DMS153 (cell line): ENCODE measurements at places on chromosomes 2 and 18.

GRCh38 chr2:46260305-46260704 is 36.9 kb upstream of the EPAS1 start:
- DNase-seq: no peak

GRCh38 chr2:9993488-9994165 is 42.1 kb downstream of the GRHL1 start:
- no peak for DNase-seq

- no peak for DNase-seq
Measured at GRCh38 chr2:15010346-15010745, 377.8 kb downstream of the LRATD1 start.

DNA sequence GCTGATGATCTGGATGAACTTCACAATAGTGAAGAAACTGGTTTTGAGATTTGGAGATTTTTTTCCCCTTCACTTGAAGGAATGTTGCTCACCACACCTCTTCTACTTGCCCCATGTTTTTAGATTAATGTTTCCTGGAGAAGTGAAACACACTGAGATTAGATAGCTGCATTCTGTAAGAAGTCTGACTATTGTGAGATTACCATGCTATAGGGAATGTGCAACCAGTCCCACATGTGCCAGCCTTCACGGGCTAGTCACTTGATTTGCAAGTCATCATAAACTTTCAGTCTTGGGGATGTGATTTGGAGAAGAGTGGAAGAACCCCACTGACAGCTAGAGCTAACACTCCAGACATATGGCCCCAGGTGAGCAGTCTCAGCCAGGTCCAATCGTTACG is 7.4 kb upstream of the CCNYL1 start:
- DNase-seq: no peak

DNA sequence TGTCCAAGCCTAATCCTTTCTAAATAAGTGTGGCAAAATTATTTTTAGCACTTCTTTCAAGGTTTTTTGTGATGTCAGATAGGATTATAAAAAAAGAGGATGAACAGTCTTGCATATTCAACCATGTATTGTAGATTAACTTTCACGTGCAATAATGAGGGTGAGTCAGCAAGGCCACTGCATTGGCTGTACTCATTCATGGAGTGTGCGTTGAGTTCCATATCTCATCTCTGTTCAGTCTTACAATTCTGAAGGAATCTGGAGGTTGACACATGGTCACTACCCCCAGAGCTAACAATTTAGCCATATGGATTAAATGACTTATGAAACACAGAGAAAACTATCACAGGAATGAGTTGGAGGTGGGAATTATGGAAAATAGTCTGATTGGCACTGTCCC is 810.5 kb downstream of the SLC4A3 start:
- no peak for DNase-seq

DNA sequence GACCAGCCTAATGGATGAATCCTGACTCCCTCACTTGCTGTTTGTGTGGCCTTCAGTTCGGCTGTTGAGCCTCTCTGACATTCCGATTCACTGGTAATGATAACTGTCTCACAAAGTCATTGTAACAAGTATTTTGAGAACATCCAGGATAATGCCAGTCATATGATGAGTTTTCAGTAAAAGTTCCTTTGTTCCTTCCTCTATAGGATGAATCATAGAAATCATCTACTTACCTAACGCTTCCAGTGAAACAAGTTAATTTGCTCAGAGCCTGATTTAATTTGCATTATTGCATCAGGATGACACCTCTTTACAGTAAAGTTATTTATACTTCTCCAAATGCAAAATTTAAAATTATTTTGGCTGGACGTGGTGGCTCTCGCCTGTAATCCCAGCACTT is 32.0 kb downstream of the RAB31 start:
- no peak for DNase-seq

DNA sequence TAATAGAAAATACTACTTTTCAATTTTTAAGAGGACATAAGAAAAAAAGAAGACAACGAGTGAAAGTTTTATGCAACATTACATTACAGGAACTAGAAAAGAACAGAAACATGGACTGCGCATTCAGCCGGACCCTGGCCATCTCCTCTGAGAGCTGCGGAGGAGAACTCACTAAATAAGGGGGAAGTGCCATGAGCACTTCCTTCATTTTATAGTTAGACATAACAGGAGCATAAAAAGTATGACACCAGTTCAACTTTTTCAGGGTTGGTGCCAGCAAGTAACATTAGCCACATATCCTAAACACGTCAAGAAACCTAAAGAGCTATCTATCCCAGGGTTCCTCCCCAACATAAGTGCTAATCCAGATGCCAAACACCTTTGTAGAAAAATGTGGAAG is 78.0 kb upstream of the SERTAD2 start:
- DNase-seq: no peak

GRCh38 chr18:13392029-13392750 is 173.6 kb downstream of the LDLRAD4 start:
- DNase-seq: no peak

DNA sequence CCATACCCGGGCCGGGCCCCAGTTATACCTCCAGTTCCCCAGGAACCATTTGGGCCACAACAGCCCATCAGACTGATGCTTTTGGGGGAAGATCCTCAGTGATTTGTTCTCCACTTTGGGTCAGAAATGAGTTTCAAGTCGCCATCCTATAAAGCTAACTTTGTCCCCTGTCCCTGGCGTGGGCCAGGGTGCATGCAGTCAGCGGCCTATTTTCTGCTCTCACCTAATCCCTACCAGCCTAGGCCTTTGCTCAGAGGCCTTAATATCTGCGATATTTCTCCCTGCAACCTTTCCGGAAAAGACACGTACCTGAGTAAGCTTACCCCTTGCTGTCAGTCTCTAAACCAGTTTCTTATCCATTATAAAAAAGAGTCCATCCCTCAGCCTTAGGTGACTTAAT is 7.2 kb downstream of the DNMT3A start:
- no peak for DNase-seq

- DNase-seq: no peak
Measured at GRCh38 chr2:69524799-69525198, 87.6 kb upstream of the NFU1 start.

GRCh38 chr2:24568551-24568950 is 77.5 kb downstream of the NCOA1 start:
- DNase-seq: no peak

DNA sequence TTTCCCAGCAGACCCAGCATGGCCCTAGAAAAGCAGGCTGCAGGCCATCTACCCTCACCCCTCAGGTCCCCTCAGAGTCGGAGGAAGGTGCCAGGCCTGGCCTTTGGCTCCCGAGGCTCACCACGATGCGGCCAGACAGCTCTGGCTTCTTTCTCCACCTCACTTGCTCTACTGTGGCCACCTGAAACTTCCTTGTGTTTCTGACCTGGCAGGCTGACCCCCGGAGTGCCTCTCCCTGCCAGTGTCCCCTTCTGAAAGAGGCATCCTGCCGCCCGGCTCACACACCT is 375.0 kb upstream of the HS6ST1 start:
- no peak for DNase-seq

GRCh38 chr2:178256382-178257042 is 62.2 kb downstream of the OSBPL6 start:
- no peak for DNase-seq

DNA sequence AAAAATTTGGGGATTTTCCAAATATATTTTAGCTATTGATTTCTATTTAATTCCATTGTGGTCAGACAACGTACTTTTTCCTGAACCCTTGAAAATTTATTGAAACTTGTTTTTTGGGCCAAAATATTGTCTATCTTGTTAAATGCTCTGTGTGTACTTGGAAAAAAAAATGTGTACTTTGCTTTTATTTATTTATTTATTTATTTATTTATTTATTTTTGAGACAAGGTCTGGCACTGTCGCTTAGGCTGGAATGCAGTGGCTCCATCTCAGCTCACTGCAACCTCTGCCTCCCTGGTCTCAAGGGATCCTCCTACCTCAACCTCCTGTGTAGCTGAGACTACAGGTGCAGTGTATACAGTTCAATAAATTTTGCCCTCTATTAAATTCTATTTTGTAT is 94.6 kb downstream of the TGIF1 start:
- no peak for DNase-seq

- no peak for DNase-seq
Measured at GRCh38 chr2:61045999-61046398, 19.7 kb upstream of the SANBR start.

DNA sequence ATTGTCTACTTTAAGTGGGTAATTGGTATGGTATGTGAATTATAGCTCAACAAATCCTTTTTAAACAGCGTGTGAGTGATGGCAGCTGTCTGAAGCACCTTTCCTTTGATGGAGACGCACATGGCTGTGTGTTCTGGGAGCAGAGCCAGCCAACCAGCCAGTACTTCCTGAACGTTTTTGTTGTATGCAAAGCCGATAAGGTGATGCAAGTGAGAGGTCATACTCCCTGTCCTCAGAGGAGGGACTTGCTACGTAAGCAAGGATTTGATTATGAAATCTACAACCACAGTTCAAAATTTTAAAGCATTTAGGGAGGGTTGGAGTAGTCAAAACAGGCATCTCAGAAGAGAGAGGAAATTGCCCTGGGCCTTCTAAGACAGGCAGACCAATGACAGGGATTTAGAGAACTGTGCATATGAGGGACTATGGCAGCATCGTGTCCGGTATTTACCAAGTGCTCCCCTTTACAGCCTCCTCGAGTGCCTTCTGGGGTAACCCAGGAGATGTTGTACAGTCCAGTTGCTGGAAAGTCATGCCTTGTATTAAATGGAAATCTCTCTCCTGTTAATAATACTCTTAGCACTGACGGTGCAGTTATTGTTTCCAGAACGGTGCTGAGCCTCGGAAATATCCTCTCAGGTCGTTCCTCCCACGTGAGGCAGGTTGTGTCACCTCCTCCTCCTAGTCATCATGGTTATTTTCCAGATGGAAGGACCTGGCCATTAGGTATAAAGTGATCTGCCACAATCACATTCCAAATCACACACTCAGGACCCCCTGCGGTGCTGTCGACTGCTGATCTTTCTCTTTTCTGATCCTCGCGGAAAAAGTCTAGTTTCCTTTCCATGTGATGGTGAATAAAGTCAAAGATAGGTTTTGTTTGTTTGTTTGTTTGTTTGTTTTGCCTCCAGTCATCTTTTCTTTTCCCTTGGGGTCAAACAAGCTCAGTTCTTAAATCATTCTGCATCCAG is 28.4 kb downstream of the ARHGEF4 start:
- peak; percentile 89 for DNase-seq

DNA sequence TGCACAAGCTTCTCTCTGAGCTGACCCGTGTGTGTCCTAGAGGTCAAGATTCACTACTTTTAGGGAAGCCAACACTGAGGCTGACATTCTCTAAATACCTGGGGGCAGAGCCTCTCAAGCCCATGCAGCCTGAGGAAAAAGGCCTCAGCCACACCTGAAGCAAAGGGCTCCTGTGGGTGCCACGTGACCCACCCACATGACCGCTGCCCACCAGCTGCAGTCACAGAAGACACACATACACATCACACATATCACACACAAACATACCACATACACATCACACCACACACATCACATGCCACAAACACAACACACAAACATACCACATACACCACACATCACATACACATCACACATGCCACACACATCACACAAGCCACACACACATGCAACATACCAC is 14.6 kb downstream of the TMEM177 start:
- no peak for DNase-seq

DNA sequence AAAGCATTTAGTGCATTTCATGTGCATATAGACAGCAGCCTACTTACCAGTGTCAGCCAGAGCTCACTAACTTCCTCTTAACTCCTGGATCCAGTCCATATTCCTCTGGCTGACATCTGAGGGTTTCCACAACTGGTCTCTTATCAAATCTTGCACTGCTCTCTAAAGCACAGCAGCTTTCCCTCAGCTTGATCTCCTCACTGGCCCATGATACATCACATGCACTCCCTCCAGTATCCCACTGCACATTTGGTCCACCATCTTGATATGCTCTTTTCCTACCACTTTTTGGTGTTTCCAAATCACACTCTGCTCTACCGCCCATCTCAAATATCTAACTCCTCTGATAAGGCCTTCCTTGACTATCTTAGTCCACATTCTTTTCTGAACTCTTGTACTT is 105.0 kb upstream of the ZFP36L2 start:
- DNase-seq: no peak

DNA sequence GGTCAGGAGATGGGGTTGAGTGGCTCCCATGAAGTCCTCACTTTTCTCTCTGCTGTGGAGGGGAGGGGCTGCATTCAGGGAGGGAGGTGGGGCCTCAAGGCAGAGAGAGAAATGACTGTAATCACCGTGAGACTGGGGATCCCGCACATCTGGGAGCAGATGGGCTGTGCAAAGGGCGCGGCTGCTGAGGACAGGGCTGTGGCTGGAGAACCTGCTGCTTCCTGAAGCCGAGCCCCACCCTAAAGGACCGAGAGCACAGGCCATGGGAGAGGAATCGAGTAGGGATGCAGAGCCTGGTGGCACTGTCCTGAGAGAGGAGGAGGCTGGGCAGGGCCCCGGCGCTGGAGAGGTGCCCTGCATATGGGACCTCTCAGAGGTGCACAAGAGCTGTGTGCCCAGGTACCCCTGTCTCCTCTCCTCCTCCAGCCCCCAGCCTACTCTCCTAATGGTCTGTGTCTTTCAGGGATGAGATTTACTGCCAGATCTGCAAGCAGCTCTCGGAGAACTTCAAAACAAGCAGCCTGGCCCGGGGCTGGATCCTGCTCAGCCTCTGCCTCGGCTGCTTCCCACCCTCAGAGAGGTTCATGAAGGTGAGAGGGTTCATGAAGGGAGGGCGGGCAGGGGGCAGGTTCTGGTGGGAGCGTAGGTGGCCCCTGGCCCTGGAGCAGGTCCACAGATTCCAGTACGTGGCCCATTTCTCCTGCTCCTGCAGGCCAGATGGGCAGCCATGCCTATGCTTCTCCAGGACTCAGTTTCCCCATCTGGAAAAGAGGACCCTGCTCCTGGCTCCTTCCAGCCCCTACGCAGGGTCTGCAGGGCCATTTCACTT is 25.9 kb upstream of the GPR17 start:
- no peak for DNase-seq

- no peak for DNase-seq
Measured at GRCh38 chr2:236535024-236535423, 34.6 kb upstream of the ACKR3 start.

GRCh38 chr2:65491381-65491905 is 59.0 kb upstream of the SPRED2 start:
- DNase-seq: no peak

- no peak for DNase-seq
Measured at GRCh38 chr2:234071664-234072063, 21.2 kb downstream of the SPP2 start.

GRCh38 chr18:8333961-8334360 is 275.3 kb upstream of the RAB12 start:
- DNase-seq: no peak

GRCh38 chr2:229715895-229716507 is 1.6 kb upstream of the DNER start:
- peak; percentile 52 for DNase-seq
